PC-9 (cell line): ENCODE measurements at places on chromosomes 16 and 17.
A peak's percentile ranks its signal among the peaks of the same experiment; 100 is the strongest.

- DNase-seq, result no peak
These were observed 149.8 kb upstream of the DYNLRB2 start for GRCh38 chr16:80390871-80391489.

DNA sequence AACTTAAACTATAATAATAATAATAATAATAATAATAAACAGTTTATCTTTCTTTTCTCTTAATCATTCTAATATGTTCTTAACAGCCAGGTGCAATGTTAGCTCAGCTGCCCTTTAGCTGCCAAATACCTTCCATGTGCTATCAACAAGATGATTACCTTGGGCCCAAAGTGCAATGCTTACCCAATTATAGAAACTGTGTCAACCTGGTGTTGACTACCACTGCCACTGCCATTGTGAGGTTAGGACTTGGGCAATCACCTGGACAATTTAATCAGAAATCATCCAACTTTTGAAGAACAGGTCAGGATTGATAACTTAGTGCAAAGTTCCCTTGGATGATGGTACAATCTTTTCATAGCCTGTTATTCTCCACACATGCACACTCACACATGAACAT is 371.8 kb upstream of the SALL1 start:
- DNase-seq, result no peak

DNA sequence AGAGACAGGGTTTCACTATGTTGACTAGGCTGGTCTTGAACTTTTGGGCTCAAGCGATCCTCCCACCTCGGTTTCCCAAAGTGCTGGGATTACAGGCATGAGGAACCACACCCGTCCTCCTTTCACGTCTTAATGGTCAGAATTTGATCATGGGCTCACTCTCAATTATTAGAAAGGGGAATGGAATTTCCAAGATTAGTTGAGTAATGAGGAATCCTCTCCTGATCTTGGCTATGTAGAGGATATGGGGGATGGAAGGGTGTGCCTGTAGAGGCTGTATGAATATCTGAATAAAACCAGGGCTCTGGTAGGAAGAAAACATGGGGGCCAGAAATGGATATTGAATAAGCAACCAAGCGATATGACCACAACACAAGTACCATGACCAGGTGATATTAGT is 25.9 kb upstream of the SMURF2 start:
- no peak for DNase-seq

- DNase-seq, result no peak
These were observed 2.0 kb upstream of the ANTKMT start for GRCh38 chr16:718922-719321.

DNA sequence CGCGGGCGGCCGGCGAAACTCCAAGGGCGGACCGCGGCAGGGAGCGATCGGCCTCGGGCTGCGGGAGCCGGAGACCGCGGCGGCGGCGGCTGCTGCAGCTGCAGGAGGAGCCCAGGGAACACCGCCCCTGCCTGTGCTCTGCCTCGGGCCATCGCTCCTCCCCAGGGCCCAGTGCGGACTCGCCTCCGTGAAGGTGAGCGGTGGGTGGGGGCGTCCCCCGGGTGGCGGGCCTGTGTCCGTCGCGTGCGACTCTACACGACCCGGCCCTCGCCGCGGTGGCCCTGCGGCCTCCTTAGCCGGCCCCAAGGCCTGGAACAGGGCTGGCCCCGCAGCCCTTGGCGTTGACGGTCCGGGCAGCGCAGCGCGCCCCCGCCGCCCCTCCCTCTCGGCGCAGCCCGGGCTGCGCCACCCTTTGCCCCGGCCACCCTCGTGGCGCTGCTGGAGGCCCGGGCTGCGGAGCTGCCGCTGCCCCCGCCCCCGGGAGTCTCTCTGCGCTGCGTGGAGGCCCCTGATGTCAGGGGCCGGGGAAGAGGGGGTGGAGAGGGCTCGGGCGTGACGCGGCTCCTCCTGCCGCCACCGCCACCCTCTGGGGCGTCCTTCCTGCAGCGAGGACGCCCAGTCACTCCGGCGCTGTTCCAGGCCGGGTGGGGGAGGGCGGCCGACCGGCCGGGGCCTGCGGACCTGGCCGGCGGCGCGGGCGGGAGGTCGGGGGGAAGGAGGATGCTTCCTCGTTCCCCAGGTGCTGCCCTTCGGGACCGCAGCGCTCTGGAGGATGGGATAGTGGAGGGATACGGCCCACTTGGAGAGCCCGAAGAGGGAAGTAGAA is 485 bp downstream of the DYNLL2 start:
- DNase-seq, result peak; percentile 32

GRCh38 chr17:81429821-81430551 is 34.7 kb downstream of the BAHCC1 start:
- DNase-seq, result no peak

DNA sequence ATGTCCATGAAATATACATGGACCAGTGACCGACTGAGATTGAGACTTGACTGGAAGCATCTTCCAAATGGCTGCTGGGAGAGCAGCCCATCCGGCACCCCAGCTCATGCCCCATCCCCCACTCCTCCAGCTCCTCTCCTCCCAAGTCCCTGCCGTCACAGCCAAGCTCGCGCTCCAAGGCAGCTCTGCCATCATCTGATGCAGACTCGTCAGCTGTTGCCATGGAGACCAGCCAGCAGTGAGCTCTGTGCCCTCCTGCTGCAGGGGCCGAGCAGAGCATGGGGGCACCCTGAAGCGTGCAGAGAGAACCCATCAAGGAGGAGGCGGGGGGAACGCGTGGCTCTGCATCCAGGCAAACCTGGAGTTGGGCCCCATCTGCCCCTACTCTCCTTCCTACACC is 74.5 kb upstream of the TNRC6C start:
- no peak for DNase-seq

- no peak for DNase-seq
These were observed 74.1 kb upstream of the TBX2 start for GRCh38 chr17:61325382-61326073.

DNA sequence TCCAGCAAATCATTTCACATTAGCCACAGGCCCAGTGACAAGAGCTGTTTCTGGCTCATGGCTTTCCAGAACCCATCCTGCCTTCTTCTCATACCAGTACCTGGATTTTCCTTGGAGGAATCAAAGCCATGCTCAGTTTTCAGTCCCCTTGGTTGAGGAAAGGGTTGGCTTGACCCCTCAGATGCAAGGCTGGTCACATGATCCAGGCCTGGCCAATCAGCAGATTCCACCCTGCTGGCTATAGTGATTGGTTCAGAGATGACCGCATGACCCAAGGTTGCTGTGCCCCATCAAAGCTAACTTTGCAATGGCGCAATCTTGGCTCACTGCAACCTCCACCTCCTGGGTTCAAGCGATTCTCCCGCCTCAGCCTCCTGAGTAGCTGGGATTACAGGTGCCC is 45.0 kb downstream of the MMP15 start:
- no peak for DNase-seq

GRCh38 chr17:17693253-17694168 is 12.3 kb downstream of the RAI1 start:
- DNase-seq, result peak; percentile 70

DNA sequence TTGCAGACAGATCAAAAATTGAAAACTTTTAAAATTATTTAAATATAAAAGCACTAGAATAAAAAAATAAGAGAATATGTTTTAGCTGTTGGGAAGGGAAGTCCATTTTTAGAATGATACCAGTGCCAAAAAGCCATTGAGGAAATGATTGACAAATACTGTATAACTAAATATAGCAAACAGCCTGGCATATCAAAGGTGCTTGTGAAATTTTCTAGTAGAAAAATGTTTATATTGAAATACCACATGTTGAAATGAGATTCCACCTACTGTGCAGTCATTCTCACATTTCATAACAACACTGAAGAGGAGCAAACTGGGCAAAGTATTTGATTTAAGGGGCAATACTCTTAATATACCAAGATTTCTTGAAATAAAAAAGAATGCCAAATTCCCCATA is 183.5 kb downstream of the PHKB start:
- no peak for DNase-seq

GRCh38 chr16:31130336-31130891 is 5.1 kb downstream of the PRSS8 start:
- no peak for DNase-seq

- DNase-seq, result no peak
These were observed 372.3 kb upstream of the ZFHX3 start for GRCh38 chr16:73420244-73420643.

DNA sequence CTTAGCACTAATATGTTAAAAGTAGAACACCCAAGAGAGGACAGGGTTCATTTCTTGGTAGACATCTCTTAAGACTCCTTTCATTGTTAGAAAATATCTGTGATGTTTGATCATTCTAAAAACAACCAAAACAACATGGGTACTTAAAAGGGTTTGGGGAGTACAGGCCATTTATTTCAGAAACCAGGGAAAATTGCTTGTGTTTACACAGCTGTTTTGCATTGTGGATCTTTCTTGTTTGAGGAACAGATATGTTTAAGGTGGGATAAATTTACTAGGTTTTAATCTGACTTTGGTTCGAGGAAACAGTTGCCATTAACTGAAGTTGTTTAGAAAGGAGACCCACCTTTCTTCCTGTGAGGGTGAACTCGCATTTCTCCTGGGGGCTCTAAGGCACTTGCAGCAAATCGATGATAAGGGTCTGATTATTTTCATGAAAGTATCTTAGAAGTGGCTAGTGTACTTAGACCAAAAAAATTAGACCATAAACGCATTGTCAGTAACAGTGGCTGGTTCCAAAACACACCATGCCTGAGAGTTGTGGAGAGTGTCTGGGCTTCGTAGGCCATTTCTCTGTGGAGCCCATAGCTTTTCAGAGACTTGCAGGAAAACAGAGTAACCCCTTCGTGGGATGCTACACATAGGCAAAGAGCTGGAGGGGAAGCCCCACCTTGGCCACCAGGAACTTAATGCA is 17.6 kb downstream of the CLUAP1 start:
- DNase-seq, result no peak

DNA sequence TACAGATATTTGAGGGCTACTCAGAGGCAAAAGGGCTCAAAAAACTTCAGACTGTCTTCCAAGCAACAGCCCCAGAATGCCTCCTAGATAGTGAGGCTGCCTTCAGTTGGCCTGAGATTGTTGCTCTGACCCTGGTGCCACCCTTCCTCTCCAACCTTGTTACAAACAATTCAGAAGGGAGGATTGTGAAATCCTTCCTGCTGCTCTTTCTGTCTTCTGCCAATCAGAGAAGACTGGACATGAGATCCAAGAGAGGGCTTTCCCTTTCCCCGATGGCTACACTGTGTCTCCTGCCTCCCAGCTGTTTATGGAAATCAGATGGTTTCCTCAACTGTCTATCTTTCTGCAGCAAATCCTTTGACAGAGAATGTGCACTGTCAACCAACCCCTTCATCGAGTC is 419.9 kb downstream of the CDH13 start:
- DNase-seq, result no peak

- no peak for DNase-seq
These were observed 372 bp downstream of the CD300A start for GRCh38 chr17:74466828-74467184.

GRCh38 chr16:55263271-55264250 is 60.4 kb upstream of the IRX6 start:
- no peak for DNase-seq
